Foreskin fibroblast (primary cell): ENCODE measurements at places on chromosomes 5 and 9.
A peak's percentile ranks its signal among the peaks of the same experiment; 100 is the strongest.

DNA sequence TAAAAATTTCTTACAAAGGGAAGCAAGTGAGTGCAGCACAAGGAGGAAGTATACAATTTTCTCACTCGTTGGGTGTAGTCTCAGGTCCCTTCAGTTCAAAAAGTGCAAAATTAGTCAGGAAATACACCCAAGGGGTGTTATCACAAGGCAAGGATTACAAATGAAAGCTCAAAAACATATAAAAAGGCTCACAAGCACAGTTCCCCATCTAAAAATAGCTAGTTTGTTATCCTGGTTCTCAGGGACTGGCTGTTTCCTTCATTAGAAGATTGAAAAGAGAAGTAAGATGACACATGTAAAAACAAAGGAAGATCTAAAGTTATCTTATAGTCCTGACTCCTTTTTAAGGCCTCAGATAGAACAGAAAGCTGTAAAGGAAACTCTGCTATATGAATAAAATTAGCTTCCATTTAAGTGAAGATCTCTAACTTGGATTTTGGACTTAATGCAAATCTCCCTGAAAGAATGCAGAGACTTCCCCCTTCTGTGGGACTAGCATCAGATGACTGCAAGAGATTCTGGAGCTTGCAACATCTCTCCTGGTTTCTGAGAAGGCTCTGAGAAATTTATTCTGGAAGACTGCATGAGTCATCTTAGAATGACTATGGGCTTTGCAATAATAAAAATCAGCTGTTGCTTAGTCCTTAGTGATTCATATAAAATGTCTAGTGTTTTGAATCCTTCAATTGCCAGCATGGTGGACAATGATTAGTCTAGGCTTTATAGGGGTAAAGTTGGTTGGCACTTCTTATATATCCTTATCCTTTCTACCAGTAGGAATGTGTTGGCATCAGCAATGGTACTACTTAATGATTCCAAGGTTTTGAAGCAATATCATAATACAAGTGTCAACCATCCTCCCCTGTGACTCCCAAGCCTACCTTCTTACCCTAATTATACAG lies 25.4 kb downstream of the DAB2 start:
- peak; percentile 96 for DNase-seq

GRCh38 chr5:41869151-41869723 lies 988 bp downstream of the OXCT1 start:
- DNase-seq: peak; percentile 62

- no peak for DNase-seq
Measured at GRCh38 chr9:10855847-10856246, 243.0 kb upstream of the PTPRD start.

- peak; percentile 47 for DNase-seq
Measured at GRCh38 chr5:73596705-73597328, 29.2 kb upstream of the ARHGEF28 start.

DNA sequence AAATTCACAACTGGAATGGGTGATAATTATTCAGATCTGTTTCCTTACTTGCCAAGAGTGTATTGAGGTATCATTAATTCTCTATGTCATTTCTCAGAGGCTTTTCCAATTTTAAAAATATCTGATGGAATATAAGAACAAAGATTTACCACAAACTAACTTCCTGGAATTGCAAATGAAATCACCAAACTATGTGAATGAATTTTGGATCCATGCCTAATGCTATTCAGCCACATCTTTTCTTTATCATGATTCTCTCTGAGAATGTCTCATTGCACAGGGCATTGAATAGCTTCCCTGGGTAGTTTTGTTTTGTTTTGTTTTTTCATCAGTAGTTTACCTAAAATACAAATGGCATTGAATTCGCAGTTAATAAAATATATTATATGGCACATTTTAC lies 146.9 kb upstream of the FBN2 start:
- DNase-seq: peak; percentile 26

DNA sequence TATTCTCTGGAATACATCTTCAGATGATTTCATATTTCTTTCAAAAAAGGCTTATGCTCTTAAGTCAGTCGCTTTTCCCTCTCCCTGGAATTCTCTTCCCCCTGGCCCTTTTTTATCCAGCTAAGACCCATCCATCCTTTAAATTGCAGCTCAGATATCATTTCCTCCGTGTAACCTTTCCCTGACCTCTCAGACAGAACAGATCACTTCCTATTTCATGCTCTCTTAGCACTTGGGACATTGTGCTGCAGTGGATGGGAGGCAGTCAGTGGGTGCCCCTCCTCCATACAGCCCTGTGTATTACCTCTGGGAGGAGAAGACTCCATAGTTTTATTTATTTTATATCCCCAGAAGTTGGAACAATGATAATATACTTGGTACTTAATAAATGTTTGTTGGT lies 423.4 kb downstream of the ISL1 start:
- DNase-seq: no peak

DNA sequence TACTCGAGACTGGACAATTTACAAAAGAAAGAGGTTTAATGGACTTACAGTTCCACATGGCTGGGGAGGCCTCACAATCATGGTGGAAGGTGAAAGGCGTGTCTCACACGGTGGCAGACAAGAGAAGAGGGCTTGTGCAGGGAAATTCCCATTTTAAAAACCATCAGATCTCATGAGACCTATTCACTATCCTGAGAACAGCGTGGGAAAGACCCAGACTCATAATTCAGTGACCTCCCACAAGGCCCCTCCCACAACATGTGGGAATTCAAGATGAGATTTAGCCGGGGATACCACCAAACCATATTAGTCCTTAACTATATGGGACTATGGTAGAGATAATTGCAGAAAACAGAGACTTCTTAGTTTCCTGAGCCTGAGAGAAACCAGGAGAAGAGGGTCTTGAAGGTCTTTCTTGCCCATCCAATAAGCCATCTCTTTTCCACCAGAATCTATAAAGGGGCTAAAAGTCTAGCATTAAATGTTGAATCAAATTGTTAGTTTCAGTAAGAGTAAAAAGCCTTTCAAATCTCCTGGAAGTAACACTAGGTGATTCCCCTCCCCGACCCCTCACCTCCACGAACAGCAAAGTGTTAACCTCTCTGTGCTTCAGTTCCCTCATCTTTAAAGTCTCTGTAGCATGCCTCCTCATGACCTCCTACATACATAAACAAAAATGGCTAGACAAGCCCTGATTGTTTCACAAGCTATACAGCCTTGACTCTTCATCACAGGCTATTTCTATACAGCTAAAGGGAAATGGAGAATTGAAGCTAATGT lies 259.1 kb downstream of the TMEM167A start:
- DNase-seq: no peak

DNA sequence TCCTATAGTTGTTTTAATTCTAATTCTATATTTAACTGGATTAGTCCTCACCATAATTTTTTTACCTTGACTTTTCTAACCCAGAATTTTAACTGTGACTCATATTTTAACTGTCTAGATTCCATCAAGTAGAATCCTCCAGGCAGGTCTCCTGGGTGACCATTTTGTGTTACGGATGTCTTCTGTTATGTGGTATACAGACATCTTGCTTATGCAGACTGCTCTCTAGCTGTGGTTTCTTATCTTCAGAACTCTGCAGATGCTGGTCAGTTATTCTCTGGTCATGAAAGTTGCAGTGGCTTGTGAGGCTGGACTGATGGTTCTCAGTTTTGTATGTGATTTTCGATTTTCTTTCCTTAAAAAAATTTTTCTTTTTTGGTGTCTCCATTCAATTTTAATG lies 139.4 kb downstream of the ATG10 start:
- DNase-seq: no peak

- DNase-seq: no peak
Measured at GRCh38 chr9:1096155-1096964, 46.2 kb downstream of the DMRT2 start.

DNA sequence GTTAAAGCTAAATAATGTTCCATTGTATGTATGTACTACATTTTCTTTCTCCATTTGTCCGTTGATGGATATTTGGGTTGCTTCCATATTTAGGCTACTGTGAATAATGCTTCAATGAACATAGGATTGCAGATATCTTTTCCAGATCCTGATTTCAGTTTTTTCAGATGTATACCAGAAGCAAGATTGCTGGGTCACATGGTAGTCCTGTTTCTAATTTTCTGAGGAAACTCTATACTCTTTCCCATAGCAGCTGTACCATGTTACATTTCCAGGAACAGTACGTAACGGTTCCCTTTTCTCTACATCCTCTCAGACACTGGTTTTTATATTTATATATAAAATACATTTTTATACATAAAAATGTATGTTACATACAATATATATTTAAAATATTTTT lies 121.8 kb downstream of the GCNT1 start:
- DNase-seq: no peak

- no peak for DNase-seq
Measured at GRCh38 chr5:146877178-146877681, 1.3 kb downstream of the PPP2R2B start.

GRCh38 chr5:142883438-142883837 lies 113.3 kb downstream of the ARHGAP26 start:
- no peak for DNase-seq

DNA sequence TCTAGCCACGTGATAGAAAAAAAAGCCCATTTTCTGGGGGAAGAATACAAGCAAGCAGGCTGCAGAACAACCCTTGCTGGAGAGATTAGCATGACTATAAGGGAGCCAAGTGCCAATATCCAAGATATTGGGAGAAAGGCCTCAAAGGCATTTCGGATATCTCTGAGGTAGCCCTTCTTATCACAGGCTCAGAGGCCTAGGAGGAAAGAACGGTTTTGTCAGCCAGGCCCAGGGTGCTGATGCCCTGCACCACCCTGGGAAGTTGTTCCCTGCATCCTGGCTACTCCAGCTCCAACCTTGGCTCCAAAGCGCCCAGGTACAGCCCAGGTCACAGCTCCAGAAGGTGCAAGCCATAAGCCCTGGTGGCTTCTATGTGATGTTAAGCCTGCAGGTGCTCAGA lies 66.4 kb downstream of the C9orf153 start:
- DNase-seq: no peak

GRCh38 chr9:133048595-133048994 lies 13.2 kb upstream of the CEL start:
- peak; percentile 17 for DNase-seq

GRCh38 chr5:31300501-31300900 lies 107.0 kb downstream of the CDH6 start:
- peak; percentile 6 for DNase-seq

GRCh38 chr9:18154661-18155060 lies 319.3 kb upstream of the ADAMTSL1 start:
- DNase-seq: no peak

DNA sequence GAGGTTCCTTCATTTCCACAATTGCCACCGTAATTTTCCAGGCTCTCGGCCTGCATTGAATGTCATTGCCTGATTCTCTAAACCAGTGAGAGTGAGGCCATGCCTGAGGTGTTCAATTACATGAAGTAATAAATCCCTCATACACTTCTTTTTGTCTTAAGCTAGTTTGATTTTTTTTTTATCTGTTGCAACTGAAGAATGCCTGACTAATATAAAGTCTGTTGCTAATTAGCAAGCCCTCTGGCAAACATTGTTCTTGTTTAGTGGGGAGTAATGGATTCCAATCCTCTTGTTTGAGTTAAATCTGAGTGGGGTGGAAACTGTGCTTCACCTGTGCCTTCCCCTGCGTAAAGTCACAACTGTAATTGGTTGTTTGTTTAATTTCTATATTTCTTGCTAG lies 338.1 kb upstream of the ATP10B start:
- DNase-seq: no peak
